CD4-positive, alpha-beta T cell treated with Interferon gamma for 1 hour (primary cell): ENCODE measurements at places on chromosomes 6 and 20.

GRCh38 chr20:37943033-37943432, 40.1 kb downstream of the VSTM2L start:
- DNase-seq, result no peak

DNA sequence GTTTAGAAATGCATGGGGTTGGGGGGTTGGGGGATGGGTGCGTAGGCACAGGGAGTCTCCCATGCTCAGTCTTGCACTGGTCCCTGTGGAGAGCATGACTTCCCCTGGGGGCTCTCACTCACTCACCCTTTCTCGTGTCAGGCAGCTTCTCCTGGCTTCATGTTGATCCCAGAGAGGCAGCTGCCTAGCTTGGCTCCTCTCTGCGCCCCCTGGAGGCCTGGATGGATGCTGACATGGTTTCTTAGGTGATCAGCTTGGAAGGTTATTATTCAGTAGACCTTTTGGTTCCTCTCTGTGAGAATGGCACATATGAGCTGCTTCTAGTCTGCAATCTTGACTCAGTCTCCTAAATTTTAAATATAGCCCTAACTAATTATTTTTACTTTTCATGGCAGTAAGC, 109.3 kb upstream of the FAM83B start:
- no peak for DNase-seq

GRCh38 chr6:34565722-34566137, 9.6 kb upstream of the SPDEF start:
- DNase-seq, result no peak

GRCh38 chr20:22382742-22383141, 201.6 kb downstream of the FOXA2 start:
- no peak for DNase-seq

GRCh38 chr20:57065646-57066045, 200.8 kb downstream of the BMP7 start:
- DNase-seq, result no peak
